Bronchial epithelial cell (primary cell): ENCODE measurements at places on chromosomes 12 and 14. TPM values are rescaled to one million over a fixed set of nuclear protein-coding genes. Genes with fewer than 3 reads are reported as not detected.

GRCh38 chr12:3962631-3963483 lies 89.7 kb upstream of the PARP11 start:
- peak; percentile 32 for DNase-seq

DNA sequence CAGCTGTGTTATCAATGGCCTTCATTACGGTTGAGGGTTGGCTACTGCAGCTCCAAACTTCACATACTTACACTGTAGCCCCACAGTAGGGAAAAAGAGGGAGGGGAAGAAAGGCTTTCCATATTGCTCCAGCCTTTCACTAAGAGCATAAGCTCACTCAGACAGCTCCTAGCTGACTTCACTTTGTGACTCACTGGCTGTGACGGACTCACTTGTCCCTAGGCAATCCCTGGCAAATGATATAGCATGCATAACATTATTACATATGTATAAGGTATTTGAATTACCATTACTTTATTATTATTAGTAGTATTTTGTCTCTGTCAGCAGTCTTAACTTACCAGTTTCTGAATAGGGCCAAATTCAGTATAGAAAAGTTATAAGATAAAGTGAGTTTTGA lies 350.7 kb downstream of the RMST start:
- DNase-seq = peak; percentile 48

DNA sequence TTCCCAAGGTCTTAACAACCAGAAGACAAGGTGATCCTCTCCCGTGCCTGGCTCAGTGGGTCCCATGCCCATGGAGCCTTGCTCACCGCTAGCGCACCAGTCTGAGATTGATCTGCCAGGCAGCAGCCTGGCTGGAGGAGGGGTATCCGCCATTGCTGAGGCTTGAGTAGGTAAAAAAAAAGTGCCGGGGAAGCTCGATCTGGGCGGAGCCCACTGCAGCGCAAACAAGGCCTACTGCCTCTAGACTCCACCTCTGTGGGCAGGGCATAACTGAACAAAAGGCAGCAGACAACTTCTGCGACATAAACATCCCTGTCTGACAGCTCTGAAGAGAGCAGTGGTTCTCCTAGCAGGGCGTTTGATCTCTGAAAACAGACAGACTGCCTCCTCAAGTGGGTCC lies 104.0 kb downstream of the C14orf39 start:
- DNase-seq = no peak

DNA sequence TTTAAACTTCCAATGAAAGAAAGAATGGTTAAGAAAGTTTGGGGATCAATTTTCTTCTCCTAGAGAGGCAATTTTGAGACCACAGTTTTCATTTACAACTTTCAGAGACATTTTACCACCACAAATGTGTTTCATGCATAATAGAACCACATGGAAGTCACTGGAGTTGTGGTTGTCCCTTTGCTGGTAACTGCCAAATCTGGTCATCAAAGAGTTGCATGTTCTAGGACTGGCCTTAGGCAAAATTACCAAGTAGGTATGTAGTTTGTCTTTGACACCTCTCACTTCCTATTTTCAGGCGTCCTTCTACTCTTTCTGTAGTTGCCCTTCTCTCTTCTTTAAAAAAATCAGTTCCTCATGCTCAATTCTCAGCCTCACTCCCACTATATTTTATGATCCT lies 54.3 kb upstream of the TMX1 start:
- no peak for DNase-seq

GRCh38 chr12:103529306-103529705 lies 33.5 kb upstream of the C12orf42 start:
- peak; percentile 29 for DNase-seq

DNA sequence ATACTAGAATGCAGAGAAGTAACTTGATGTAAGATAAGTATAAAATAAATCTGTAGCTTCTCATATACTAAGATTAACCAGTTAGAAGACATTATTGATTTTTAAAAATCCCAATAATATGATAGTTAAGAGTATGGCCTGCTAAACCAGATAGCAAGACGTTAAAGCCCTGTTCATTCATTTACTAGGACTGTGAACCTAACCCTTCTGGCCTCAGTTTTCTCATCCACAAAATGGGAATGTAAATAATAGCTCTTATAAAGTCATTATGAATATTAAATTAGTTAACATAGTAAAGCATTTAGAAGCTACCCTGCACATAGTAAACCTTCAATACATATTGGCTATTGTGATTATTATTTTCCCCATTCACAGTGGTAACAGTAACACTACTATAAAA lies 6.0 kb upstream of the PRMT5 start:
- DNase-seq = no peak

GRCh38 chr14:99863059-99863458 lies 69.8 kb downstream of the EML1 start:
- no peak for DNase-seq

DNA sequence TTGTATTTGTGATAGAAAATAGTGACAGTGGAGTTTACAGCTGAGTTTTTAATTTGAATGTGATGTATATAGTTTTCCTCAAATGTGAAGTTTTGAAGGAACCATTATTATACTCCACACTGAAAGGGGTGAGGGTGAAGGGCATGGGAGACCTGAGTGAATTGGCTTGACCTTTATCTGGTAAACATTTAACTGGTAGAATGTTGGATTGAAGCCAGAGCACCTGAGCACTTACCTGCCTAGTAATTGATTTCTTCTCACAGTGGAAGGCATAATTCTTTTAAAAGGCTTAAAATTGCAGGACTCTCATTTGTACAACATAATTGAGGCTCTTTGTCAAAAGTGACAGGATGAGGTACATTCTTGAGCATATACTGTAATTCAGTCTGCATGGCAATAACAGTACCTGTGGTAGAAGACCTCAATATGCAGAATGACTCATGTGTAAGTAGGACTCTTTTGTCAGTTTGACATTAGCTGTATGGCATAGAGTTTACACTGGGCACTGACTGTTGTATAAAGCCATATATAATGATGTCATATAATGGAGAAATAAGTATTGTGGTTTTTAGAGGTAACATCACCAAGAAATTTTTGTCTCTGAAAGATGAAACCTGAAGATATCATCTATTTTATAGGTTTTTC lies 309.6 kb downstream of the TMTC2 start:
- peak; percentile 29 for DNase-seq

- peak; percentile 97 for DNase-seq
Observed at GRCh38 chr12:48671231-48671856, 10.7 kb downstream of the KANSL2 start.

- no peak for DNase-seq
Observed at GRCh38 chr12:6061660-6062059, 62.8 kb downstream of the VWF start.

DNA sequence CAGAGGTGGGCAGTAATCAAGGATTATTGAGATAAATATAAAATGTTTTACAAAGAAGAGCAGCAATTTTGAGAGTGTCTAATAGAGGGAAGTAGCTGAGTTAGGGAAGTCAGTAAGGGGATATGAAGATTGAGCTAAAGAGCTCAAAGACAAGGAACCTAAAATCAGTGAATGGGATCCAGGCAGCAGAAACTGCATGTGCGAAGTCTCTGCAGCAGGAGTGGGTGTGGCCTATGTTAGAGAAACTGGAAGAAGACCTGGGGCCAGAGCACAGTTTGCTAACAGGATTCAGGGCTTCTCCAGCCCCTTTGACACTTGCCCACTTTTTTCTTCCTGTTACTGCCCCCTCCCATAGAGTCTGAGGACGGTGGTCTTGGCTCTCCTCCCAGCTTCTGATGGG lies 36.3 kb upstream of the PLXNC1 start:
- no peak for DNase-seq

GRCh38 chr12:122724641-122725243 lies 5.9 kb downstream of the HCAR1 start:
- no peak for DNase-seq

DNA sequence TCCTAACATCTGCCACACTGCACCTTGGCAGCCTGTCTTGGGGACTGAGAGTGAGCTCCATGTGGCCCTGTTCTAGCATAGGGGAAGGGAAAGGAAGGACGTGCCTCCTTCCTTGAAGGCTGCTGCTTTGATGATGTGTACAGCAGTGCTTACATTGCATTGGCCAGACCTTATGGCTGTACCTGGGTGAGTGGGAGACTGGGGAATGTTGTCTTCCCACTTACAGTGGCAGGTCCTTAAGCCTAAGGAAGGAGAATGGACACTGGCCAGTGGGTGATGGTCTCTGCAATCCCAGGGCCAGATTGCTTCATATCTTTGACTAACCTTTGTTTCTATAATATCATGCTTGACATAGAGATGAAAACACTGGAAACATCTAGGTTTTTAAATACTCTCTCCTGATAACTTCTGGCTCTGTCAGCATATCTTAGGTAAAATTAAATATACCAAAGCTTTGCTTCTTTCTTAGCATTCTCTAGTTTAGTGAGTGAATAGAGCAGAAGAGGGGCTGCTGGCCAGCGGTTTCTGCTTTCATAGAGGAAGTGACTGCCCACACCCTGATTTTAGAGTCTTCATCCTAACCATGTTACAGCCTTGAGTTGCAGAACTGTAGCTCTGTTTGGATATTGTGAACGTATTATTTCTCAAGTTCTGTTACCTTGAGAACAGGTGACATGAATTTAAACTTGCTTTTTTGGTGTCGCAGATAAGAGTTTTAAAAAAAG lies 27.2 kb downstream of the KLC1 start:
- no peak for DNase-seq

DNA sequence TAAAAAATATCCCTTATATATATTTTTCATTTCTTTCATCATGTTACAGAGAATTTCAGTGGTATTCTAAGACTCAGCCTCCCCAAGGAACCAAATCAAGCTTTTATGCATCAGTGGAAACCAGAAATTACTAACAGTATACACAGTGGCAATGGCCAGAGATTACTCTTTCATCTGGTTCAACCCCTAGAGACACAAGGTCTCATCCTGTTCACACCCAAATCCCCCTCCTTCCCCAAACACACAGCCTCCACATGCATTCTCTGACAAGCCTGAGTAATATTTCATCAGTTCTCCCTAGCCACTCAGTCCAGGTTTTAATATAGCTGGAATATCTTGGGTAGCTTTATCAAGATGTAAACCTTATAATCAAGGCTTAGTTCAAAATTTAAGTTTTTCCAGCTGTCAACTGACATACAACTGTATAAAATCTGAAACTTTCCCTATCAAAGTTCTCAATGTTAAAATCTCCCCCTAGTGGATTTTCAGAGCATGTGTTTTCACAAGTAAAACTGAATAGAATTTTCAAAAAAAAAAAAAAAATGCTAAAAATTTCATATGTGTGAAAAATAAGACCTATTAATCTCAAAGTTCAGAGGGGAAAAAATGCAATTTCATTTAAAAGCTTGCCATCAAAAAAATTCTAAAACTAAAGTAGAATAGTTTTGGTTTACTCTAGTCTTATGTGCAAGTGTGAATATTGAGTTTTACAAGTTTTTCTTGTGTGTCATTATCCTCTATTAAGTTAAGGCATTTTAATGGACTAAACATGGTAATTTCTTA lies 10.5 kb upstream of the SSTR1 start:
- no peak for DNase-seq

DNA sequence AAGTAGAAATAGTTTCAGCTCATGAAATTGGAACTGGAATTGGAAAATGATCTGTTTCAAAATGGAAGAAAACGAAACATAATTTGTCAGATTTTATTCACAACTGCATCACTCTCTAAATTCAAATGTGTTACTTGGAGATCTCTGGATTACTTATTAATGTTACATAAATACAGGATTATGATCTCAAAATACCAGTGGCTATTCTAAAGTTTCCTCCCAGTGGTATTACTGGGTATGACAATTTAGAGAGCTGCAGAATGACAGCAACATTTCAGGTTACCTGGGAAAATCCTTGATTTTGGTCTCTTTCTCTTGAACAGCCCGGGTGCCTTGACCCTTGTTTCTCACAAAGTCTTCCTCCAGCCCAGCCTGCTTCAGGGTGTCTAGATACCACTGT lies 14.2 kb downstream of the FAM161B start:
- peak; percentile 19 for DNase-seq

DNA sequence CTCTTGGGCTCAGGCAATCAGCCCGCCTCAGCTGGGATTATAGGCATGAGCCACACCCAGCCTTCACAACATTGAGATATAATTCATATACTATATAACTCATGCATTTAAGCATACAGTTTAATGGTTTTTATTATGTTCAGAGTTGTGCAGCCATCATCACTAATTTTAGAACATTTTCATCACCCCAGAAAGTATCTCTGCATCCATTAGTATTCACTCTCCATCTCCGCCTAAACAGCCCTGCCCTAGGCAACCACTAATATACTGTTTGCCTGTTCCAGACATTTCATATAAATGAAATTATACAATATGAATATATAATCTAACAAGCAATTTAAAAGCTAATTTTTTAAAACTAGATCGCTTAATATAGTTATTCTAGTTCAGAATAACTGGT lies 34.7 kb downstream of the TBK1 start:
- no peak for DNase-seq

DNA sequence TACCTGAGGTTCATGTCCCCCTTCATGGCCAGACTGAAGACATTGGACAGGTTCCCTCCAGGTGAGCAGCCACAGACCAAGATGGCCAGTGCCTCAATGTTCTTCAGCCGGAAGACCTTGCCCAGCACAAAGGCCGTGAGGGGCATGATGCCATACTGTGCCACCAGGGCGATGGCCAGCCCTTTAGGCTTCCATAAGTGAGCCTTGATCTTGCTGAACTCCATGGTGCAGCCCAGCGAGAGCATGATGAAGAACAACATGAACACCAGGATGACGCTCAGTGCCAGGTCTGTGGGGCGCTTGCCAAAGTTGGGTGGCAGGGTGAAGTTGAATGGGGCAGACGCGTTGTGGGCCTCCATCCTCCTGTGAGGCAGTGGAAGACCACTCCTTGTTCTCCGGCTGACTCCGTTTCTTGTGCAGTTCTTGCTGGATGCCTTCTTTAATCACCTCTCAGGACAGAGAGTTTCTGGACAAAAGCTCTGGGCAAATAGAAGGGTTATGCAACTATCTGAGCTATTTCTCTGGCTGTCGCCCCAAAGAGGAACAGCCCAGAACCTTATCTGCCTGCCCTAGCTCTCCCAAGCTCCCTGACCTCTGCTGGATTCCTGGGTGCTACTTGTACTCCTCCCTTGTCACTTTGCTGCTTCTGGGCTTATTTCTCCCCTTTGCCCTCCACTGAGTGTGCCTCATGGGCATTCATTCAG lies at the start of gene SLC10A1:
SLC10A1 (minus strand) TSS at position 445 of the 704 bp plus-strand sequence; CDS start at position 359, 86 bp downstream.
- no peak for DNase-seq

DNA sequence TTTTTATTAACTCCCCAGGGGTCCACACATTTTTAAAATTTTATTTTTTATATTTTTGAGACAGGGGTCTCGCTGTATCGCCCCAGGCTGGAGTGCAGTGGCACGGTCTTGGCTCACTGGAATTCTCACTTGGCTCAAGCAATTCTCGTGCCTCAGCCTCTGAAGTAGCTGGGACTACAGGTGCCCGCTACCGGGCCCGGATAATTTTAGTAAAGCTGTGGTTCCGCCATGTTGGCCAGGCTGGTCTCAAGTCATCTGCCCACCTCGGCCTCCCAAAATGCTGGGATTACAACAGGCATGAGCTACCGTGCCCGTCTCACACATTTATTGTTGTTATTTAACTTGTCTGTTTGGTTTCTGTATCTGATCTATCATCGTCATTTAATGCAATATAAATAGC lies 307.4 kb downstream of the TMTC2 start:
- DNase-seq = no peak

GRCh38 chr14:72553161-72553560 lies 340.7 kb downstream of the DPF3 start:
- no peak for DNase-seq

Gene KRT80
- 14.7 and 66.4 TPM in 2 replicates for total RNA-seq

Gene OR6C2
- not detected in 2 replicates for total RNA-seq

Gene SIX1
- 5.3 and 6.5 TPM in 2 replicates for total RNA-seq

Gene TAS2R8
- not detected in 2 replicates for total RNA-seq
